ENCODE measurements at places on chromosomes 13 and 19.

DNA sequence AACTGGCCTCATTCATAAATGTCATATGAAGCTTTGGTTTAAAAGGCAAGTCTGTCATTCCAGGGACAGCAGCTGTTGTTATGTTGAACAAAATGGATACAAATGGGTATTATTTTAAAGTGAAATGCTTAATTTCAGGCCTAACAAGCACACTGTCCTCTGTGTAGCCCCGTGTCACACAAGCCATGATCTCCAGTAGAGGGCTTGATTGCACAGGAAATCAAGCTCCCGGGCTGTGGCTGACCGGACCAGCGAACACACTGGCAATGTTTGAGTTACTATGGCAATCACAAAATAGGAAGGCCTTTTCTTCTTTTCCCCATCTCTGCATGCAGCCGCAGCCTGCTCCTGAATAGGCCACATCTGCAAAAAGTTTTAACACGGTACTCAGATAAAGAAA, 64.0 kb upstream of the GSX1 start:
- peak; percentile 22 for DNase-seq

- no peak for DNase-seq
These were observed 15.6 kb downstream of the KPNA3 start for GRCh38 chr13:49776871-49777270.

- no peak for DNase-seq
These were observed 53.2 kb upstream of the RFC3 start for GRCh38 chr13:33764716-33765115.

- no peak for DNase-seq
These were observed 95.1 kb downstream of the DNAJC15 start for GRCh38 chr13:43118521-43118920.

- DNase-seq, result no peak
These were observed 28.8 kb downstream of the IPO5 start for GRCh38 chr13:97982286-97982685.

DNA sequence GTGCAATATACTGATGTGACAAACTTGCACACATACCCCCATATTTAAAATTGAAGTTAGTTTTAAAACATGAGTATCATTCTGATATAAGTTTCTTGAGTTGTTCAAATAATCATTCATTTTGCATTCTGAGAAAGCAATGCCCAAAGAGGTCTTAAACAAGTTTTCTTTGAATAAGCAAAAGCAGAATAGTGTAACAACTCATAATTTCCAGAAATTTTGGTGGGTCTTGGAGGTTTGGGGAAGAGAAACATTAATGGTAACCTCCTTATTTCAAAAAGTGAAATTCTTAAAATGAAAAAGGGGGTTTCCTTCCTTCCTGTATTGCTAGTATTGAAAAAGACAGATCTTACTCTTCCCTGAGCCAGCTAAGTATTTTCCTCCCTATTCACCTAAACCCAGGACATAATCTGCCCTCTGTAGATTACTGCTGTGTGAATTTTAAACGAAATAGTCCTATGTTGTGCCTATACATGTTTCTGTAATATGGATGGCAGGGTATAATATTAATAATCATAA, 30.4 kb downstream of the SLC25A15 start:
- no peak for DNase-seq

DNA sequence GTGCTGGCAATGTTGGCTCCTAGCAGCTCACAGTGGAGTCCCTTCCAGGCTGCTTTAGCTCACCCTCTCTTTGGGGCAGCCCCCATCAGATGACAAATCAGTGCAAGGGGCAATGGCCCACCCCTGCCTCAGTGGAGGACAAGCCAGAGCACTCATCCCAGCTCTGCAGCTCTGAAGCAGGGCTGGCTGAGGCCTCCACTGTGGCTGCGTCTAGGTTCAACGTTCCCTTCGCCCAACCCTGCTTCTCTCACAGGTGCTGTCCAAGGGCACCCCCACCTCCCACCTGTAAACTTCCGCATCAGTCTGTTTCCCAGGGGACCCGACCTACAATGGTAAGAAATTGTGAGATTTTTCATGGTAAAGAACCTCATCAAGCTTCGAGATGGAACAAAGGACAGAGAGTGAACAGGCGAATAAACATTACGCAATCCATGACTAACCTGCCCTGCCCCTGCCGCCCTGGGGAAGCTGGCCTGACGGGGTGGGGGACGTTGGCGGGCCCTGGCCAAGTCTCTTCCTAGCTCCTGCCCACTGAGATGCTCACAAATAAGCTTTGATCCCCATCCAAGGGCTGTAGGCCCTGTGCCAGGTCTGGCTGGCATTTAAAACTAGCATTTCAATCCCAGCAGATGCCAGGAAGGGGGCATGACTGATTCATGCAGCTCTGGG, 40.5 kb downstream of the DZIP1 start:
- DNase-seq, result peak; percentile 46

DNA sequence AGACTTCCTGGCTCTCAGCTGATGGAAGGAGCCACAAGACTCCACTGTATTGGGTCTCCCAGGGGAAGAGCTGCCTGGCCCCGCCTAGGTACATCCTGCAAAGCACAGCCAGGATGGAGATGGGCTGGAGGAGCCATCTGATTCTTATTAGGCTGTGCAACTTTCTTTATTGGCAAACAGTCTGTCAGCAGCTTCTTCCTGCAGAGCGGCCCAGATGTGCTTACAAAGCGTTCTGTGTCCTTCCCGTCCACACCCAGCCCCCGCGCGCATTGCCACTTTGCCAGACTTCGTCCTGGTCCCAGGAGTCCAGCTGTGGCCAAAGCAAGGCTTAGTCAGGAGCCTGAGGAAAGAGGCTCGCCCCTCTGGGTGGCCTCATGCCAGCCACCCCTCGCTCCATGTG, 409.3 kb downstream of the ZNF536 start:
- no peak for DNase-seq

Data from cerebellar cortex (tissue), 1 donor.